Mesenteric fat pad (tissue), 1 donor: ENCODE measurements at places on chromosomes 11 and 22.

DNA sequence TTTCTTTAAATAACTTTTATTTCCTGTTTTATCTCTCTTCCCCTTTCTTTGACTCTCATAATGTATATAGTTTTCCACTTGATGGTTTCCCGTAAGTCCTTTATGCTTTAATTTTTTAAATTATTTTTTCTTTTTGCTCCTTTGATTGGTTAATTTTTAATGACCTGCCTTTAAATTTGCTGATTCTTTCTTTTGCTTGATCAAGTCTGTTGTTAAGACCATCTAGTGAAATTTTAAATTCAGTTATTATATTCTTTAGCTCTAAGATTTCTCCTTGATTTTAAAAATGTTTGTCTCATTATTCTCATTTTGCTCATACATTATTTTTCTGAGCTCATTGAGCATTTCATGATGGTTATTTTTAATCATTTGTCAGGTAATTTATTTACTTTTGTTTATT lies 718.6 kb downstream of the METTL15 start:
- no peak for DNase-seq

DNA sequence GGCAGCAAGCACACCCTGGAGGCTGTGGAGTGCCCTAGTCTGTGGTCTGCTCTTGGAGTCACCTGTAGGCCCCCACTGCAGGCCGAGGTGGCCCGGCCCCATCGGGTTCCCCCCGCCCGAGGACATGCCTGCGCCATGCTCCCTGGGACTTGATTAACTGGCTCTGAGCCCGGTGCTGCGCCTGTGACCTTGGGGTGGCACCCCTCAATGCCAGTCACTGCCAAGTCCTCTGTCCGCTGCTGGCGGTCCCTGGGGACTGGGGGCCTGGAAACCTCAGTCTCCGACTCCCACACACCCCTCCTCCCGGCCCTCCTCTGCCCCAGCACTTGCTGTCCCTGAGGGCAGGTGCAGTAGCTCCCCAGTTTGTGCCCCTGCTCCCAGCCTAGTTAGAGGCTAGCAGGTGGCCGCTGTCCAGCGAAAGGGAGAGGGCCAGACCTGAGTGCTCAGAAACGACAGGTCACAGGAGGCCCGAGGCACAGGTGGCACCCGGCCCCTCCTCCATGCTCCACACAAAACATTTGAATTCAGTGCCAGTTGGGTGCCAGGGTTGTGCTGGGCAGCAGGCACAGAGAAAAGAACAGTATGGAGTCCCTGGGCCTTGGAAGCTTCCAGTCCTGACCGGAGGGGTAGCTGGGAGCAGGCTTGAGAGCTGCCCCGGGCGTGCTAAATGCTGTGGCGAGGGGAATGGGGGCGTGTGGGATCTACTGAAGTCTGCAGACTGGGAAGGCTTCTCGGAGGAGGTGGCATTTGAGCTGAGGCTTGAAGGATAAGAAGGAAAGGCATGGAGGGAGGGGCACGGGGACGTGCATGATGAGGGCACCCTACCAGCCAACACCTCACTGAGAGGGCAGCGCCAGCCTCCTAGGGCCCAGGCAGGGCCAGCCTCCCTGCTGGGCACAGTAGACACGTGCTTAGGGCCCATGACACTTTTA lies 16.4 kb upstream of the FLRT1 start:
- DNase-seq = no peak

GRCh38 chr11:134469627-134470026 lies 57.6 kb upstream of the B3GAT1 start:
- DNase-seq = no peak

GRCh38 chr11:104254347-104254746 lies 90.4 kb upstream of the PDGFD start:
- no peak for DNase-seq

- no peak for DNase-seq
Observed at GRCh38 chr11:6721343-6721742, 38.2 kb upstream of the MRPL17 start.

- DNase-seq = no peak
Observed at GRCh38 chr11:79390477-79390876, 50.4 kb downstream of the TENM4 start.

DNA sequence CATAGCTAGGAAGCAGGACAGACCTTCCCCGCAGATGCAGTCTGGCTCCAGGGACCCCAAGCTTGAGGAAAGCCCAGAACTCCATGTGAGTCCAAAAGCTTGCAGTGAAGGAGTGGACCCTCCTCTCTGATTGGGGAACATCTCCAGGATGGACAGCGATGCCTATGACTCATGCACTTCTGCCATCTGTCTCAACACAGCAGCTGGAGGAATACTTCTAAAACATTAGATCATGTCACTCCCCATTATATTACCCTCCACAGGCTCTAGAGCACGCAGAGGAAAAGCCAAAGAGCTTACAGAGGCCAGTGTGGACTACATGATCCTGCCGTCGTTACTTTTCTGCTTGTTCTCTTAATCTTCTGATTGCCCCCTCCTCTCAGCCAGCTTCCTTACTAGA lies 605.7 kb downstream of the INSC start:
- no peak for DNase-seq

- DNase-seq = no peak
Observed at GRCh38 chr11:131408025-131408640, 37.7 kb downstream of the NTM start.

DNA sequence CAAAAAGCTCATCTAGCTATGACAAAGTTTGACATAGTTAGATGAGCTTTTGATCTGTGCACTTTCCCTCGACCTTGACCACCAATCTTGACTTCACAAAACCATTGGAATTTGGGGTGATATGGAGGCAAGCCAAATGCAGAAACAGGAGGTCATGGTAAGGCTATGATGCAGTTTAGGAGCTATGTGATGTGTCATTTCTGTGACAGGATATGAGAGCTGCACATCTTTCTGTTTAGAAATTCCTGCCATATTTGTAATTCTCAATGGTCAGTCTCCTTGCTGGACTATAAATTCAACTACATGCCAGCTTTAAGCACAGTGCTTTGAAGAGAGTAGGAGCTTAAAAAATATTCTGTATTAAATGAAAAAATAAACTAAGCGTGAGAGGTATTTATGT lies 12.9 kb downstream of the OR51B6 start:
- no peak for DNase-seq

- DNase-seq = no peak
Observed at GRCh38 chr11:59403546-59403945, 22.7 kb downstream of the OR5A2 start.

DNA sequence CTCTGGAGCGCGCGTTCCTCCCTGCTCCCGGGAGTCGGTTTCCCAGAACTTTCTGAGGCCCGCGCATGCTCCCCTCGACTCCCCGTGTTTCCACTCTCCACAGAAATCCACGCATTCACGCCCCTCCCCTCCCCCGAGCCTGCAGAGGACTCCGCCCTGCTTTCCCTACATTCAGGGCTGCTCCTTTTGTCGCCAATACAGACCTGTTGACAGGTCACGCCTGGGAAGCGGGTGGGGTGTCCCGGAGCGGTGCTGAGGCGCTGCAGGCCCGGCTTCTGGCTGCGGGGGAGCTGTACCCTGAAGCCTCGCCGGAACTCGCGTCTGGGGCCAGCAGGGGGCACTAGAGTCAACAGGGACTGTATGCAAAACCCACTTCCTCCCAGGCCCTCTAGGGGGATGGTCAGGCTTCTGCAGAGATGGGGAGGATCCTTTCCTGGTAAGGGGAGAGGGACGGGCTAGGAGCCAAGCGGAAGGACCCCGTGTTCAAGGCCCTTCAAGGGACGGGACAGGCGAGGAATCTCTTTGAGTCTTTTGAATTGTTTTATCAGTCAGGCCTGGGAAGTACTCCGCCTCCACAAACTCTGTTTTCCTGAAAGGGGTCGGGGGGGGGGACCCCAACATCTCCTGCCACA lies at the start of gene PRAME:
Gene PRAME, minus strand, starts transcription at position 294 of the 632 bp plus-strand sequence. CDS start 2,433 bp downstream, outside the sequence.
- DNase-seq = no peak

DNA sequence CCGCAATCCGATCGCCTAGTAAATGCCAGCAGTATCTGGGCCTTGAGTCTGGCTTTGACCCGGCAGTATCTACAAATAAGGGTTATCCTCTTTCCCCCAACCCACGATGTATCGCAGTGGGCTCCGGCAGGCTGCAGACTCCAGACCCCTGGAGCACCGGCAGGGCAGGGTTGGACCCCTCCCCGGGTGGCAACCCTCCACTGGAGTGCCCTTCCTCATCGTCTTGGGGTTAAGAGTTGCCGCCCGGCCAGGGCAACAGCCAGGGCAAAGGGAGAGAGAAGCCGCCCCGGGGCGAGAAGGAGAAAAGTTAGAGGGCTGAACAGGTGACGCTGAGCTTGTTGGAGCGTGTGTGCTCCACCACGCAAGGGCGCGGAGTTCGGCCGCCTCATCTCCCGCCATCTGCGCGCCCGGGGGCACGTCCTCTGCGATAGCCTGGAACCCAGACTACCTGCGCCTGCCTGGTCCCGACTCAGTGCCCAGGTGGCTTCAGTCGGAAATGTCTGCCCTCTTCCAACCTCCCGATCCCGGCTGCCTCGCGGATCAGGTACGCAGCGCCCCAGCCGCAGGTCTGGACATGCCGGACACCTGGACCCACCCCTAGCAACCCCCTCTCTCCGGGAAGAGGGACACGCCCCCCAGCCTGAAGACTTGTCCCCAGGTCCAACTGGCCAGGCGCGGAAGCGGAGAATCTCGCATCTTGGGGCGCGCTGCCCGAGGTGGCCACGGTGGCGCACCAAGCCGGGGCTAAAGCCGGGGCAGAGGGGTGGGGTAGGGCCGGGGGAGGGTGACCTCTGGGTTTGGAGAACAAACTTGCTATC lies 1.2 kb downstream of the DSCAML1 start:
- no peak for DNase-seq

- DNase-seq = no peak
Observed at GRCh38 chr11:59898650-59899049, 20.1 kb downstream of the OOSP3 start.

DNA sequence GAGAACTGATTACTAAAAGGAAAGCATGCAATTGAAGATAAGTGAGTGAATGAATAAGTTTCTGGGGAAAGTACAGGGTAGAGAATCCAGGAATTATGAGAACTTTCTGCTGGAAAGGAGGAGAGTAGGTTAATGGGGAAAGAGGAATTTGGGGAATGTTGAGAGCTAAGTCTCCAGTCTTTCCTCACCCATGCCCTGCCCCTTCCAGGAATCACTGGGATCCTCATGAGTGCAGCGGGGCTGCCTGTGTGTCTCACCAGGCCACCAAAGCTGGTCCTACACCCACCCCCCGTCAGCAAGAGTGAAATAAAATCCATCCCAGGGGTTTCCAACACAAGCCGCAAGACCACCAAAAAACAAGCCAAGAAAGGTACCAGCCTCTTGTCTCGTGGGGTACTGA lies 17.0 kb downstream of the DTX4 start:
- no peak for DNase-seq

DNA sequence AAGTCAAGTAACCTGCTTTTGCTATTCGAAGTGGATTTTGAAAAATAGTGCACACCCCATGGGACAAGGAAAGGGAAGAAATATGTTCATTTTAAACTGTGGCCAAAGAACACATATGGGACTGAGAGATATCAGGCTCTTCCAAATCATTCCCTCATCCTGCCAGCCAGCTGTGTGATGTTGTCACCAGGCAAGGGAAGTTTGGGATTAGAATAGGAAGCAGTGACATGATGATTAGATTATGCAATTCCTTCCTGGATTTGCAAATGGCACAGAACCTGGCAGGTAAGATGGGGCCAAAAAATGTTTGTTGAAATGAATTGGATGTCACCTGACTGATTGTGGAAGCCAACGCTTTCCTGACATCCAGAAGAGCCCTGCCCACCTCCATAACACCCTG lies 4.9 kb upstream of the SCN3B start:
- no peak for DNase-seq

- DNase-seq = no peak
Observed at GRCh38 chr22:35749808-35750207, 32.1 kb downstream of the APOL5 start.

- DNase-seq = no peak
Observed at GRCh38 chr11:117314840-117315239, 1.2 kb downstream of the BACE1 start.

DNA sequence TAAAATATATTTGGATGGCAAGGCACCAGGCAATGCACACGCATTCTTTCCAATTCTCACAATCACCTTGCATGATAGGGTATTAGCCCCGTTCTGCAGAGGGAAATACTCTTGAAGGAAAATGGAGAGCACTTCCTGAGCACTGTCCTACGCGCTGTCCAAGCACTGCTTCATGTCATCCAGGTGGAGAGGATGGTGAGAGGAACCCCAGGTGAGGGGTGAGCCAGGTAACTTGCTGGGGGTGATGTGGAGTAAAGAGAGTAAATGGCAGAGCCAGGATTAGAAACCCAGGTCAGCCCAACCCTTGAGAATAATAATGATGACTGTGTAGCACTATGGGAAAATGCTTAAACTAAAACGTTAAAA lies 711 bp upstream of the PACSIN2 start:
- no peak for DNase-seq

- DNase-seq = no peak
Observed at GRCh38 chr11:19571906-19572305, 140.7 kb upstream of the NAV2 start.

DNA sequence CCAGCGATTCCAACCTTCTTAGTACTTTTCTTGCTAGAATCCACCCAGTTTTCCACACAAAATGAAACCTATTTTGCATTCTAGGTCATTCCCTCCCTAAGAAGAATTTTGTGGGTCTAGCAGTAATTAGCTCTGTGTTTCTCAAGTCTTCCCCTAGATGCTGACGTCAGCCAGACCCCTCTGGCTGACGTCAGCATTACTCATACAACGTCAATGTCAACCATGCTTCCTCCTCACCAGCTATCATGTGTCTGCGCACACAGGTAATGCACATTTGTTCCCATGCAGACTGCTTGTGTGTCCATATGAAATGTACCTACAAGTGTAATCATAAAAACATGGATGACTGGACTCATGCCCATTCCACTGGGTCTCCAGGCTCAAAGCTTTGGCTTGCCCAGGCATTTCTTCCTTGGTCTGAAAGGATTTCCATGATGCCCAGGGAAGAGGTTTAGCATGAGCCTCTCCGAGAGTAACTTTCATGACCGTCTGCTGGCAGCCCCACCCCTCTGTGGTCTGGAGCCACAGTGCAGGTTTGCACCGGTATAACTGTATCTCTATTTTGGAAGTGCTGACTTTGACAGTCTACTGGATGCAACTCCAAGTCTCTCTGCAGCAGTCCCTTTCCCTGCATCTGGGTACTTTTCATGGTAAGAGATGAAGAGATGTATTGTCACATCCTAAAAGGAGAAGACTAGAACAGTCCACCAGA lies 58.6 kb downstream of the DSCAML1 start:
- no peak for DNase-seq

GRCh38 chr11:94521684-94522083 lies 9.4 kb downstream of the C11orf97 start:
- DNase-seq = no peak
